ENCODE measurements at places on chromosomes 13 and 19. TPM values are rescaled to one million over a fixed set of nuclear protein-coding genes. Genes with fewer than 3 reads are reported as not detected.
A peak's percentile ranks its signal among the peaks of the same experiment; 100 is the strongest.

DNA sequence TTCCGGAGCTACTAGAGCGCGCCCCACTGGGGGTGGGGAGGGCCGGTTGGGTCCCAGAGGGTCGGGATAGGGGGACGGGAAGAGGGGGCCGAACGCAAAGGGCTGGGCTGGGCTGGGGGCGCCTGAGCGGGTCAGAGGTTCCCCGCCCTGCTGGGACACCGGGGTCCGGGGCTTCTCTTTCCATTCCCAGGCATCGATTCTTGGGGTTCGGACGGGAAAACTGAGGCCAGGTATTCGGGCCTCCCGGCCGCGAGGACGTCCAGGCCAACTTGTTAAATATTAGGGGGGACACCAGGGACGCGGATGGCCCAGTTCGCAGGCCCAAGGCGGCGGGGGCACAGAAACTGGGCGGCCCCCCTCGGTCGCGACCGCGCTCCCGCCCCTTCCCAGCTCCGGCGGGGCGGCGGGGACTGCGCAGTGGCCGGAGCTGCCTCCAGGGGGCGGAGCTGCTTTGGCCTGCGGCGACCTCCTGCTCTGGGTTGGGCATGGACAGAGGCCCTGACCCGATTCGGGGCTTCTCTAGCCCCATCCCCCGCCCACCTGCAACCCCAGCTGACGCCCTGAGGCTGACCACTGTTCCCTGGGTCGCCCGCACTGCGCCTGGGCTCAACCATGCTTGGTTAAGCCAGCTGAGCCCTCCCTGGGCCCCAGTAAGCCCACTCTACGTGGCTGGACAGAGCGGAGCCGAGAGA lies 1.2 kb upstream of the KLF16 start:
- DNase-seq, result peak; percentile 84

DNA sequence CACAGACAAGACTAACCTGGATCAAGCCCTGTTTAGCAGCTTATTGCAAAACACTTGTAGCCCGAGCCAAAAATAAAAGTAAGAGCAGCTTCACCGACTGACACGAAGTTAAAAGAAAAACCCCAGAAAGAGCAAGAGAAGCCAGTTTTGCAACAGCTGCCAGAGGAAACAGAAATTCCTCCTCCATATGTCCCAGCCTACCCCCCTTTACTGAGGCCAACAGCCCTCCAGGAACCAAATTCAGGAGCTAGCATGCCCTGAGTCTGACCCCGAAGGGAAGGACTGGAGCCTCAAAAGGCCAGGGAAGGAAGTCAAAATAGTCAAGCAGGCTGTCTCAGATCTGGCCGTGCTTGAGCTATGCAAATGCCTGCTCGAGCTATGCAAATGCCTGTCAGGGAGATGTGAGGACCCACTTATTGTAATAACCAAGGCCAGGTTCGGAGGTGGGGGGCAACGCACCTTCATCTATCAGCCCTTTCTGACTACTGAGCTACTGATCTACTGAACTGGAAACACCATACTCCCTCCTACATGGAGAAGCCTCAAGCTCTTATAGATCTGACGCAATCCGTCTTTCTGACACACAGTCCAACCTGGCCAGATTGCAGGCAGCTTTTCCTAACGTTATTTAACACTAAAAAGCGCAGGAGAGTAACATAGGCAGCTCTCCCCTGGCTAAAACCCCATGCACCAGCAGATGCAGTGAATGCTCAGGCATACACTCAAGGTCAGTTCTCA lies 6.7 kb downstream of the SIGLEC11 start:
- peak; percentile 50 for DNase-seq

DNA sequence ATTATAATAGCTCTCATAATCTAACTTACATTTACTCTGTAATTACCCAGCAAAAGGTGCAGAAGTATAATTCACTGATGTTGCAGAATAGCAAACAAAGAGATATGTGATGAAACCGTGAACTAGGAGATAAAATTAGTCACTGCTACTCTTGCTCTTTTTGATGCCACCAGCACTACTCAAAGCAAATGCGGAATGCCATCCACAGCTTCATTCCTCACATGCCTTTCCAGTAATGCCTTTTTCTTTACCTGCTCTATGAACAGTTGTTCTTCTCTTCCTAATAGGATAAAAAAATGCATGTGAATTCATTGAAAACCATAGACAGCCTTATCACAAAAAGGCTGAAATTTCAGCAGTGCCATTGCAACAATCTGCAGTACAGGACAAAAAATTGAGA lies 1129.5 kb downstream of the DIAPH3 start:
- no peak for DNase-seq

GRCh38 chr13:90766386-90766902 lies 581.0 kb upstream of the MIR17HG start:
- no peak for DNase-seq

Gene SCGB2B2
- total RNA-seq, result 1.6 TPM

Gene ZBTB32
- total RNA-seq, result not detected

DNA sequence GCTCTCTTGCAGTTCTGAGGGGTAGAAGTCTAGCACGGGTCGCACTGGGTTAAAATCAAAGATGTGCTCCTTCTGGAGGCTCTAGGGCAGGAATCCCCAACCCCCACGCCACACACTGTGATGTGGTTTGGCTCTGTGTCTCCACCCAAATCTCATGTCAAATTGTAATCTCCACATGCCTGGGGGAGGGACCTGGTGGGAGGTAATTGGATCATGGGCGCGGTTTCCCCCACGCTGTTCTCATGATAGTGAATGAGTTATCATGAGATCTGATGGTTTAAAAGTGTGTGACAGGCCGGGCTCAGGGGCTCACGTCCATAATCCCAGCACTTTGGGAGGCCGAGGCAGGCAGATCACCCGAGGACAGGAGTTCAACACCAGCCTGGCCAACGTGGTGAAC lies 26.6 kb upstream of the CALM3 start:
- no peak for DNase-seq

Gene ZNF320
- 8.4 TPM for total RNA-seq

- DNase-seq, result no peak
These were observed 3.3 kb downstream of the PPP5C start for GRCh38 chr19:46350029-46350757.

GRCh38 chr13:72458701-72459100 lies 268.7 kb downstream of the MZT1 start:
- no peak for DNase-seq

- DNase-seq, result peak; percentile 77
These were observed 30.0 kb upstream of the TPT1 start for GRCh38 chr13:45370922-45371406.
